ENCODE measurements at places on chromosomes 6 and 20.

DNA sequence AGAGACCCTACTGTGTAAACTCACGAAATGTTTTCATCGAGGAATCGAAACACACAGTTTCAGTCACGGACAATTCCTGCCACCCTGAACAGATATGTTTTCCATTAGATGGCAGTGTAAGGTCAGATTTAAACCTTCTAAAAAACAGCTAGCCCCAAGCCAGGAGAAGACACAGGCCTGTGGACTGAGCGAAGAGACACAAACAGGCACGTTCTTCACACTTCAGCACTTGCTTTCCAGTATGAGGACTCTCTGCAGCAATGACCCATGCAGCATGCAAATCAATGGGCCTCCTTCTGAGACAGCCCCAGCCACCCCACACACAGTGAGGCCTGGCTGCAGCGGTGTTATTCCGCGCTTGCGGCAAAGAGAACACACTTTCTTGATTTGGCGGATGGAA lies 31.9 kb downstream of the HUS1B start:
- DNase-seq = peak; percentile 44

DNA sequence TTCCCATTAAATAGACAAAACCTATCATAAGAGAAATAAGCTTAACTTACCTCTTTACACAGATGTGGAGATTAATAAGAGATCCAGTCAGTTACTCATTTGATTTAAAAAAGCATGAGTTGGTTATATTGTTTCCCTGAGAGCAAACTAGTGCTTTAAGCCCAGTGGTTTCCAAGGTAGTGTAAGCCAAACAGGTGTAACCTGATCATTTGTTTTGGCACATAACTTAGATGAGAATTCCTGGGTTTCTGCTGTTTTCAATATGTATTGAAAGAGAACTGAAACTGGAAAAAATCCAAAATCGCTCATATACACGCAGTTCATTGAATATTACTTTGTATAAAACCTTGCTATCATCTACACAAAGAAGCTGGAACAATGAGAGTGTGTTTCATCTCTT lies 30.5 kb upstream of the SMIM8 start:
- DNase-seq = no peak

DNA sequence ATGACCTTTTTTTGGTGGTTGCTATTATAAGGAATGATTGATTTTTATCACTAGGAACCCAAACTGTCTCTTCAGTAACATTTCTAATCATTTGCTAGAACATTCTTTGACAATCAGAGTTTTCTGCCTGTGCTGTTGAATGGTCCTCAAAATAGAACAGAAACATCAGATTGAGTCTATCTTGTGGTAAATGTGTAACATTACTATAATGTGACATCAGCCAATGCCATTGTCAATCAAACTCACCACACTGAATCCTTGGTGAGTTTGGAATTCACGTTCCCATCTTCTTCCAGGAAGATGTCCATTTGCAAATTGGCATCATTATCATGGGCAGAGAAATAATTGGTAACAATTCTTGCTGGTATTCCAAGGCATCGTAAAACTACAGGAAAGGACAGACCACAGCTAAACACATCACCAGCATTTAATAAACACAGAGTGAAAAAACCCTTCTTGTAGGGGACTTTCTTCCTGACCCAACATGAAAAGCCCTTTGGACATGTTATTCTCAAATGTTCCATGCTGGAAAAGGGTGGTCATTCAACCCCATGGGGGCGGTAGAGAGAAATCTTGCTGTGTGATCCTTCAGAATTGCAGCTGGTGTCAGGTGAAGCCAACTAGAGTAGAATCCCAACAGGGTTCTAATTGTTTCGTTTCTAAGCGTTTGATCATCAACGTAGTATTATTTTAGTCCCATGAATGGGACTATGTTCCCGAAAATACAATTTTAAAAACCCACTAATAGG lies 98.5 kb downstream of the F13A1 start:
- DNase-seq = no peak

DNA sequence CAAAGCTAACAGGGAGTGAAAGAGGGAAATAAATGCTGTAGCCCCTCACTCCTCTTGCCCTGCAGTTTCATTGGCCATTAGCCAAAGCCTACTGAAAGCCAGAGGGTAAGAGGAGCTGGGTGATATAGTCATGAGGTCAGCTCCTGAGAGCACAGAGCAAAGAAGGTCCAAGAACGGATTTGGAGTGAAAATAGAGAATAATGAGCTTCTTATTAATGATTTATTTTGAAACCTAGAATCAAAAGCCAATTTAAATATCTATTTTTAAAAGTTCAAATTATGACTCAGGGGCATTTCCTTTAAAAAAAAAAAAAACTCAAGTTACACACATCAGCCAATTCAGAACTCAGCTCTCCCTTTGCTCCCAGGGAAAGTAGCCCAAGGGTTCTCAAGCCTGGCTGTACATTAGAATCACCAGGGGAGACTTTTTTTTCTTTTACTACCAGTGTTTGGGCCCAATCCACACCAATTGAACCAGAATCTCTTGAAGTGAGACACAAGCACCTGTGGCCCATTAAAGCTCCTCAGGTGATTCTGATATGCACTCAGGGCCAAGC lies 79.1 kb downstream of the SNAP25 start:
- peak; percentile 40 for DNase-seq

- no peak for DNase-seq
These were observed 132.2 kb upstream of the INSM1 start for GRCh38 chr20:20235681-20236080.

DNA sequence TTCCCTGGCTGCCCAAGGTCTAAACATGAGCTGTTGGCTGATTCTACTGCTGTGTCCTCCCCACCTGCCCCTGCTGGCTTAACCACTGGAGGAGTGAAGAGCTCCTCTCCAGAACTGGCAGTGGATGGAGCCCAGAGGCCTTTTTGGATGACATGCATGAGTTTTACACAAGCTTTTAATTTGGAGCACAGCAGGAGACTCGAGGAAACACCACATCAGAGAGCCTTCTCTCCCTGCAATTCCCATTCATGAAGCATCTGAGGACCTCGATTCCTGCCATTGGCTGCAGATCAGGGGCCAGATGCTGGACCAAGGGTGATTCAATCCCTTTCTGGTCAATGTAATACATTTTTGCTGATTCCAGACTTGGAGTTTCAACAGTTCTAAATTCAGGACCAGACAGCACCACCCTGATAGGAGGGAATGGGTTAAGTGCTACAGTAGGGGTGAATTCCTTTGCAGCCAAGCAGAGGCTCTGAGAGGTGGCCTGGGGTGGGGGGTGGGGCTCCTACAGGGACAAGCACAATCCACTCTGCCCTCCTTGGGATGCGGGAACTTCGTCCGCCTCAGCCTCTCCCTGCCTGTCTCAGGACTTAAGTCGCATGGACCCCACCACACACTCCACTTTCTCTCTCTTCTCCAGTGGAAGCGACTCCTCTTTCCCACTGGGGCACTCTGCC lies 599 bp upstream of the PSORS1C1 start:
- peak; percentile 37 for DNase-seq

DNA sequence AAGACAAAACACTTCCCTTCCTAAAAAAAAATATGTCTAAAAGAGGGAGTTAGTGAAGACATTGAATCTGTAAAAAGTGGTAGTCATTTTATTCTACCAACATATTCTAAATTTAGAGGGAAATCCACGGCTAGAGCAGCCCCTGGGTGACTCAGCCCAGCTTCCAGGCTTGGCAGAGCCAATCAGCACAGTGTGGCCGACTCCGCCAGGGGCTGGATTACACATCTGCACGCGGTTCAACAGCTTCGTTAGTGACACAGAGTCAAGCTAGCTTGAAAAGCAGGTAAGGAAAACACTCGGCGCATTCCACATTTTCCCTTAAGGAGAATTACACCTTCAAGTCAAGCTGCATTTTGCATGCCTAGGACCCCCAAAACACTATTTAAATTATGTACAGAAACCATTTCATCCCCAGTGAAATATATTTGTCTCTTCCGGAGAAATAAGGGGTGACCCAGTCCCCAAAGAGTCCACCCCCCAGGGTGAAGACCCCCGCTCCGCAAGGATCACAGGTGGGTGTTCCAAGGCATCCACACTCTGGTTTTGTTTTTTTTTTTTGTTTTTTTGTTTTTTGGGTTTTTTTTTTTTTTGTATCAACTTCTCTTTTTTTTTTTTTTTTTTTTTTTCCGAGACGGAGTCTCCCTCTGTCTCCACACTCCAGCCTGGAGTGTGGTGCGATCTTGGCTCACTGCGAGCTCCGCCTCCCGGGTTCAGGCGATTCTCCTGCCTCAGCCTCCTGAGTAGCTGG lies 58.4 kb upstream of the ARID1B start:
- DNase-seq = peak; percentile 27

DNA sequence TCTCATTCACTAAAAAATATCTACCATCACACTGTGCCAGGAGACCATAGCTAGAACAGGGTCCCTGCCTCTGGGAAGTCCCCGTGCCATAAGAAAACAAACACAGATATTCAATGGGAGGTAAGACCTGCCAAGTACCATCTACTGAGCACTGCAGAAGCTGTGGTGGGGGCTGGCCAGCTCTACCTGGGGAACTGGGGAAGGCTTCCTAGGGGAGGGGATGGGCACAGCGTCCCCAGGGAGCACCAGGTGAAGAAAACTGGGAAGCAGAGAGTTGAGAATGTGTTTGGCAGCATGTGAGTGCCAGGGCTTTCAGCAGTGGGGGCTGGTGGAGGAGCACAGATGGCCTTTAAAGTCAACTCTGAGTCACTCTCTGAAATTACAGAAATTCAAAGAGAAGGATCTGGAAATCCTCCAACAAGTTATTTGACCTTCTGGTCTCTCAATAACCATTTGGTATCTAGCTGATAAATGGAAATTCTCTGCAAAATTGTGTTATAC lies 85.2 kb downstream of the SHLD1 start:
- peak; percentile 64 for DNase-seq

DNA sequence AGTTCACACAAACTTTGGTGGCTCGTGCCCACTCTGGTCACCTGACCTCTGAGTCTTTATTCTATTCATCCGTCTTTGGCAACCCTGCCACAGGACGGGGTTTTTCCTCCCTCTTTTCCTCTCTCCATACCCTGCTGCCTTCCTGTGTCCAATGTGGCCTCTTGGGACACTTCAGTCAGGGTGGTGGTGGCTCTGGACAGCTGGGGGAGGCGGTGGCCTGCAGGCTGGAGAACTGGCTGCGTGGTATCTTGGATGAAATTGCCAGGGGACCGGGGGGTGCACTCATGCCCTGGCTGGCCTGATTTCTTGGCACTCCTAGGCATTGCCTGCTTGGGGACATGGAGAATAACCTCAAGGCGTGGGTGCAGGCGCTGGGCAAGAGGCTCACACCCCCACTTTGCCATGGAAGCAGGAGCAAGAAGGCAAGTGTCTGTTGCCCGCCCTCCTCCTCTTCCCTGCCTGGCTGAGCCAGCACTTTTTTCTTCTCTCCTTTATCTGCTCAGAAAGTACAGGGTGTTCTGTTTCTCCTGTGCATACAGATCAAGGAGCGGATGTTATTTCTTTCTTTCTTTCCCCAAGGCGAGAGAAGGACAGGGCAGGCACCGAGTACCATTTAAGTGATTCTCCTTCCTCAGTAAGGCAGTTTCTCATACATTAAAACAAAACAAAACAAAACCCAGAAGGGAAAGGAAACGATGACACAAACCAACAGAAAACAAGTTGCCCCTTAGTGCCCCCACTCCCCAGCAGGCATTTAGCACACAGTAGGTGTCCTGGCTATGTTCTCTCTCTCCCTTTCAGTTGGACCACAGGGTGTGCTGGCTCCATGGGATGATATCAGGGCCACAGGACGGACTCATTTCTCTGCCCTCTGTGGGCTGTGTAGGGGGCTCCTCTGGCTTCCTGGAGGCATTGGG lies 155.5 kb upstream of the RNF24 start:
- DNase-seq = peak; percentile 56

GRCh38 chr20:13671916-13672378 lies 33.2 kb upstream of the TASP1 start:
- peak; percentile 69 for DNase-seq

DNA sequence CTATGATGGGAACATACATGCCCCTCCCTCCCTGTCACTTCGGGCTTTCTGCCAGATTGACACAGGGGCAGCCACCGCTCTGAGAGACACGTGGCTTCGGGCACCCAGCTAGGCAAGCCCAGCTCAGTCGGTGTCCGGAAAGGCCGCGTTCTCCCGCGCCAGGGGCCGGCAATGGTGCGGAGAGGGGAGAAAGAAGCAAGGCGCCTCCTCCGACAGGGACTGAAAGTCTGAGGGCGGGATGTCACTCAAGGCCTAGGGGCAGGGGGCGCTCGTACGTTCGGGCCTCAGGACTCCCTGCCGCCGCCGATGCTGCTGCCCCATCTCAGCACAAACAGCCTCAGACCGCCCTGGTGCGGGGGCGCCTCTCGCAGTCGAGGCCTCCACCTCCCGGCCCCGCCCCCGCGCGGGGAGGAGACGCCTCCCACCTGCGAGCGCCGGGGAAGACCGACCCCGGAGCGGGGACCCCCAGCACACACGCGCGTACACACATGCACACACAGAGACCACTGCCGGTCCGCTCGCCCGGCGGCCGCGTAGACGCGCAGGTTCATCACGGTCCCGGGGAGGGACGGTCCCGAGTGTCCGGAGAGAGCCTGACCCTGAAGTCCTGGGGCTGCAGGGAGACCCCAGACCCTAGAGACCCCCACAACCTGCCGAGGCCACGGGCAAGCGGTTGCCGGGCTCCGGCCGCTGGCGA lies 1.9 kb downstream of the GRM4 start:
- no peak for DNase-seq

DNA sequence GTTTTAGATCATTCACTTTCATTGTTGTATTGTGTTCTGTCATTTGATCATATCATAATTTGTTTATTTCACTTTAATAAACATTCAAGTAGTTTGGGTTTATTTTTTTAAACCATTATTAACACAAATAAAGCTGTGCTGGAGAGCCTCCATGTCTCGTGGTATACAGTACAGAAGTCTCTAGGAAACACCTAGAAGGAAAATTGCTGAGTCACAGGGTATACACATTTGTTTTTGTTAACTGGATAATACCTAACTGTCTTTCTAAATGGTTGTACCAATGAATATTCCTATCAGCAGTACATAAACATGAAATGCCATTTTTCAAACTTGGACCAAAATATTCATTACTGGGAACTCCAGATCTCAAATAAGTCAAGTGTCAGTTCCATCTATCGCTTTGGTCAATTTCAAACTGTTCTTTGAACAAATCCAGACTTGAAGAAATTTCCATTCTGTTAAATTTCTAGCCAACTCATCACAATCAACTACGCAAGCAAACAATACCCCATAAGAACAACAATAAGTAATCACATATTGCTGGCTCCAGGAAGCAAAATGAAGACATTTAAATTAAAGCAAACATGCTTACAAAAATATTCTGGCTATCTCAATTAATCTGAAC lies 138.1 kb downstream of the ATXN1 start:
- DNase-seq = peak; percentile 33

- DNase-seq = no peak
These were observed 1.9 kb downstream of the ACTL10 start for GRCh38 chr20:33668466-33669155.

GRCh38 chr20:38805958-38806854 lies 709 bp downstream of the PPP1R16B start:
- DNase-seq = no peak

- no peak for DNase-seq
These were observed 197.2 kb upstream of the GGTLC1 start for GRCh38 chr20:24185791-24186190.

- peak; percentile 84 for DNase-seq
These were observed 7.3 kb upstream of the ULBP2 start for GRCh38 chr6:149934249-149935156.

Measured in fibroblast of pulmonary artery (primary cell).